Fibroblast of villous mesenchyme (primary cell): ENCODE measurements at places on chromosomes 1 and 21. TPM values are rescaled to one million over a fixed set of nuclear protein-coding genes. Genes with fewer than 3 reads are reported as not detected.

- DNase-seq = no peak
Observed at GRCh38 chr1:166182281-166182680, 15.5 kb upstream of the FAM78B start.

DNA sequence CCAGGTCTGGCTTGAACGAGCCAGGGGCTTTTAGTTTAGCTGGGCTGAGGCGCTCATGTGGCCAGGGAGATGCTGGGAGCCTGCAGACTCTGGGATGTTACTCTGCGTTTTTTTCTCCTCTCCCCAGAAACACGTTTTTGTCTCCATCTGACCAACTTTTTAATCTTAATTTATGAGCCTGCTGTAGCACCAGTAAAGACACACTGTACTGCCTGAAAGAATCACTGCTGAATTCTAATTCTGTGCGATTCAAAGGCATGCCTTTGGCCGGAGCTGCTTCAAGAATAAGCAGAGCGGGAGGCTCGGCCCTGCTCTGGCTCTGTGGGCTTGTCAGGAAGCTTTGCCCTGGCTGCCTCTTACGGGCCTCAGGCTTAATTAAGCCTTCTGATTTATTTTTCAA is 129.5 kb downstream of the CAMTA1 start:
- no peak for DNase-seq

GRCh38 chr1:220878191-220879075 is 810 bp upstream of the HLX start:
- DNase-seq = no peak

DNA sequence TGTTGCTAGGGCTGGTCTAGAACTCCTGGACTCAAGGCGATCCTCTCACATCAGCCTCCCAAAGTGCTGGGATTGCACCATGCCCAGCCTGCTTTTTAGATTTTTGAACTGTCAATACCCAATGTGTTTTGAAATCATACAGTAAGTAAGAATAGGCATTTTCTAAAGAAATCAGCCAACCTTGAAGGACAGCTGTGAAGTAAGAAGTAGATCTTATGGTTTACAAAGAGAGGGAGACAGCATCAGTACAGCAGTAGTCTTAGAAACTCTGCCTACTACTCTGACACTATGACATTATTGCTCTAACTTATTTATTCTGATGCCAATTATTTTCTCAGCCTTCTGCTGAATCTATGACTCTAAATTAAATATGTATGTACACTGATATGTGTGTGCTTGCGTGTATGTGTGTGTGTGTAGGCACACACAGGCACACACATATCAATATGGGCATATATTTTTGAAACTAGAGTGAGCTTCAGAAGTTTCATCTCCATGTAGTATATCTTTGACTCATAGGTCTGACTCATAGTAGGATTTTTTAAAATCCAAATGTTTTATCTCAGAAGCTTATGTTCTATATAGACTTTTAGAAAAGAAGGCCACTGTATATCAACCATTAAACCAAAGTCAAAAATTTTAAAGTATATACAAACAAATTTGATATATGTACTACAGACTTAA is 140.4 kb downstream of the COL24A1 start:
- DNase-seq = no peak

The ACAP3 gene
- total RNA-seq = 43.2 and 54.8 TPM in 2 replicates

The FABP3 gene
- 54.8 and 89.9 TPM in 2 replicates for total RNA-seq

The KCNE1 gene
- under 0.01 and 0.64 TPM in 2 replicates for total RNA-seq

The RNASEL gene
- total RNA-seq = 4.5 and 9.1 TPM in 2 replicates

The FCMR gene
- total RNA-seq = 1.3 and 1.6 TPM in 2 replicates

The FALEC gene
- total RNA-seq = 0.64 and 1.3 TPM in 2 replicates

DNA sequence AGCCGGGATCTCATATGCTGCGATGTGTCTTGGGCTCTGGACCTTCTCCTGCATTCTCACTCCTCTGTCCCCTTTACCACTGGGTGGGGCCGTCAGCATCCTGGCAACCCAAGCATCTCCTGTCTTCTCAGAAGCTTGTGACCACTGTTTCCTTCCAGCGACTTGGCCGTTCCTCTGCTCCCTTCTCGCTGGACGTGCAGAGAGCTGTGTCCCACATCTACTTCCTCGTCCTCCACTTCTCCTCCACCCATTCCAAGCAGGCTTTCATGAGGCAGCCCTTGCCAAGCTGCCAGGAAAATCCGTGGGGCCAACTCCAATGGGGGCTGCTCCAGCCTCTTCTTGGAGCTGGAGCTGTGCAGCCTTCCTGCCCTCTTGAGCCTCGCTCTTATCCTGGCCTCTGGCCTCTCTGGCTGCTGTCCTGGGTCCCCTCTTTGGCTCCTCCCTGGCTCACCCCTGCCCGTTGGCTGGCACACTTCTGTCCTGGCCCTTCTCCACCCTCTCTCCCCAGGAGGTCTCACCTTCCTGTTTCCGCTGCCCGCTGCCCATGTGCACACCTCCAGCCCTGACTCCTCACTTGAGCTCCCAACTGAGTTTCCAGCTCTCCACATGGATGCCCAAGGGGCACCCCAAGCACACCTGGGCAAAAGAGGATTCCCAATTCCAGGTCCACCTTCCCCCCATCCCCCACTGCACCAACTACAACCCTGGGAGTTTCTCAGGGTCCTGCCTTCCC is 8.7 kb downstream of the FAM131C start:
- no peak for DNase-seq

The PKN2 gene
- total RNA-seq = 41.2 and 56.1 TPM in 2 replicates

The LHX8 gene
- under 0.01 TPM in 1 of 2 replicates, not detected in the other for total RNA-seq

The RNU1-1 gene
- under 0.01 TPM in 1 of 2 replicates, not detected in the other for total RNA-seq

- no peak for DNase-seq
Observed at GRCh38 chr1:93435443-93435842, 12.5 kb upstream of the FNBP1L start.

The C1QA gene
- total RNA-seq = not detected in 2 replicates

- DNase-seq = peak; percentile 57
Observed at GRCh38 chr1:159945483-159946241, at the start of gene IGSF9. IGSF9 (minus strand) TSS chr1:159945613; CDS start chr1:159943454, 2,159 bp downstream.

The MATN1 gene
- not detected in 2 replicates for total RNA-seq

The RNU11 gene
- not detected in 2 replicates for total RNA-seq

GRCh38 chr1:231757101-231757404 is 130.5 kb downstream of the DISC1 start:
- DNase-seq = no peak

DNA sequence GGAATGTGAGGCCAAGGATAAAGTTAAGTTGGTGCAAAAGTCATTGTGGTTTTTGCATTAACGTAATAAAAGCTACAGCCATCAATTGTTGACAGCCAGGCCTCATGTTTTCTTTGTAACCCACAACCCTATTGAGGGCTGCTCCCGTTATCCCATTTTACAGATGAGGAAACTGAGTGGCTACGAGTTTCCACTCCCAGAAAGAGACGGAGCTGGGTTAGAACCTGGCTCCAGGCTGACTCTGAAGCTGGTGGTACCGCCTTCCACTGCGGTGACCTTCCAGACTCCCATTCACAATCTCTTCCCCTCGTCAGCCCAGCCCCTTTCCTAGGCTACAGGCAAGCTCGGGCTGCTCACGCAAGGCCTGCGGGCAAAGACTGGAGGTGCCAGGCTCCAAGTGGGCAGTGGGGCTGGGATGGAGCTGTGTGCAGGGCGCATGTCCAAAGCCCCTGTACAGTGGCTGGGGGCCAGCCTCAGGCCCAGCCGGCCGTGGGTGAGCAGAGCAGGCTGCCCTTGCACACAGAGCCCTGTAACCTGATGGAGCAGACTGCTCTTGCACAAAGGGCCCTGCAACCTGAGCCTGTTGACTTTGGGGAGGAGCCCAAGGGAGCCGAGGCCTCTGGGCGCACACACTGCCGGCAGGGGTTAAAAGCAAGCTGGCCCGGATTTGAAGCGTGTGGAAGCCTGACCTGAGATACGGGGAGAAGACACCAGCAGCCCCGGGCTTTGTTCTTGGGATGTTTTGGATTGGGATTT is 97.4 kb upstream of the TMPRSS2 start:
- no peak for DNase-seq

GRCh38 chr1:149848340-149849110 is 50.8 kb upstream of the BOLA1 start:
- DNase-seq = peak; percentile 20

DNA sequence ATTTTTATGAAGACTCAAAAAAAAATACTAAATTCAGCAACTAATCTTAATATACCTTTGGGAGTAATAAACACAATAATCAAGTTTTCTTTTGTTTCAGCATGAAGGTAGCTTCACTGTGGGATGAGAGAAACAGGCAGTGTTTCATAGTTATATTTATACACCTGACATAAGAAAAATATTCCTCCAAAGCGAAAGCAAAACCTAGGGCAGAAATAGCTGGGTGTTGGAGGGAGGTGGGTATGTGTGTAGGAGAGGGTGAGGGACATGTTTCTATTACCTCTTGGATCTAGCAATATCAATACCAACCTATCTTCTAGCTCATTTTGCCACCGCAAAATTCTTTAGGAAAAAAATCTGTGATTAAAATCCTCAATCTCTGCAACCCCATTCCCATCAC is 24.9 kb upstream of the MAN1A2 start:
- DNase-seq = no peak

The SOX13 gene
- 11.6 and 14.7 TPM in 2 replicates for total RNA-seq

The DIPK1A gene
- 19.0 and 39.3 TPM in 2 replicates for total RNA-seq

- no peak for DNase-seq
Observed at GRCh38 chr21:46024141-46024540, 42.6 kb downstream of the COL6A1 start.

The MPL gene
- total RNA-seq = not detected in 2 replicates

GRCh38 chr1:150164779-150165178 is 15.1 kb downstream of the PLEKHO1 start:
- DNase-seq = no peak

DNA sequence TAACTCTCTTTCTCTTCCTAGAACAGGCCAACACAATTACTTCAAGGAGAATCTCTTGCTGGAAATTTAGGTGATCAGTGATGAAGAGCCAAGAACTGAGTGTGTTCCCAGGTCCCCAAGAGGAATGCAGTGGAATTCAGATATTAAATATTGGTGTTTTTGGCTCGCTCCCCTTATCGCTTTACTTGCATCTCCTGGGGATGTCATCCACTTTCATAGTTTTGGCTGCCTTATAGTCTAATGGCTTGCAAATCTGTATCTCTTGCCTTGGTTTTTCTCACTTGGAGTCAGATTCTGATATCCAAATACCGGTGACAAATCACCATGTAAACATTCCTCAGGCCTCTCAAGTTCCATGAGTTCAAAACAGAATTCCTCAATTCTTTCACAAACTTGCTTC is 151.0 kb upstream of the C1orf87 start:
- DNase-seq = no peak

The CAPN9 gene
- total RNA-seq = not detected in 2 replicates

GRCh38 chr1:151367658-151368392 is 4.7 kb downstream of the SELENBP1 start:
- peak; percentile 12 for DNase-seq

- no peak for DNase-seq
Observed at GRCh38 chr1:66154394-66154793, 361.7 kb downstream of the PDE4B start.

The CCDC17 gene
- total RNA-seq = 1.3 and 1.6 TPM in 2 replicates

GRCh38 chr1:28139025-28139712 is 37.3 kb downstream of the PTAFR start:
- DNase-seq = peak; percentile 63

DNA sequence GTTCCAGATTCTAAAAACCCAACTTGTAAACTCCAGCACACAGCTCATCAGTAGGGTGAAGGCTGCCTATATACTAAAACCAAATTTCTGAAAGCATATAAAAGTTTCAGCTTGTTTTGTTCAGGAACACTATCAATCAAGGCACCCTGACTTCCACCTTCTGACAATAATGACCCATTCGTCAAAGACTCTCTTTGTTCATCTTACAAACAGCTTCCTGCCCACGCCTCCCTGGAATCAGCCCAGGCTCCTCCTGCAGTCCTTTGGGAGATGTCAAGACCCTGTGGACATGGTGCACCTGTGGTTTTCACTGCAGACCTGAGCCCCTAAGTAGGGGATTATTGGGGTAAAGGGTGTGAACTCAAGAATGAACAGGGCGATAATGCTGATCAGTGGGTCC is 178.9 kb upstream of the CAMK1G start:
- no peak for DNase-seq

The AMY1B gene
- total RNA-seq = not detected in 2 replicates

The KLHL20 gene
- total RNA-seq = 20.9 and 33.2 TPM in 2 replicates

The F13B gene
- total RNA-seq = not detected in 2 replicates

The GJA8 gene
- total RNA-seq = not detected in 2 replicates

DNA sequence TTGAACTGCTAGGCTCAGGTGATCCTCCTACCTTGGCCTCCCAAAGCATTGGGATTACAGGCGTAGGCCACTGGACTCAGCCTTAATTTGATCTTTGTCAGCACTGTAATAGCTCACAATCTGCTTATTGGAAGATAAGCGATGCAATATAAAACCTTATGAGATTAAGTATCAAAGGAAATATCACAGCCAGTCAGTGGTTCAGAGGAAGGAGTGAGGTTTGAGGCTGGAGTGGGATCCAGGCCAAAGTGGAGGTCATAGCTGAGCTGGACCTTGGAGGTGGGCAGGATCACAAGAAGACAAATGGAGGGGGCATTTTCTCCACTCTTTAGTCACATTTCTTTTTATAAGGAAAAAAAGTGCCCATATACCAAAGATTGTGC is 228.5 kb downstream of the RHOU start:
- DNase-seq = no peak

DNA sequence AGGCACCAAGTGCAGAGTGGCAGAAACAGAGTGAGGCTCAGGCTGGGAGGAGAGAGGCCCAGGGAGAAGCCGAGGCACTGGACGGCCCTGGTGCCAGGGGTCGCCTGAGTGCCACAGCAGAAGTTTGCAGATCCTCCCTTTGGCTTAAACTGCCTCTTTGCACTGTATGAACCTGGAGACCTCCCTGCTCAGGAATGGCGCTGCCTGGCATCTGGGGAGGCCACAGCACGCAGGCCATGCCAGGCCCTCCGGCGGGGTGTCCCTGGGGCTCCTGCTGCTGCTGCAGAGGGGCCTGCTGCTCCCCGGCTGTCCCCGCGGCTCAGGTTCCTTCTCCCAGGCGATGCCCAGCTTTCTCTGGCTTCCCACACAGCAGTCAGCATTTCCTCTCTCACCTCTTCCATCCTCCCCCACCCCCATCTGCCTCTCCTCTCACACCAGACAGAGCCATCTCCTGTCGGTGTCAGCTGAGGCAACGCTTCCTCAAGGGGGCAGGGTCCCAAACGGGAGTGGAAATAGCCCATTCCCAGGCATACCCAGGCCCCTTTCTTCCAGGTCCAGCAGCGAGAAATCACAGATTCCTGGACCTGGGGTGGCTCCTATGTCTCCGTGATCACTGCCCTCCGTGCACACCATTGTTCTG is 35.2 kb downstream of the SYT6 start:
- DNase-seq = no peak
